ENCODE measurements at places on chromosomes 7 and 10.

GRCh38 chr7:48102530-48102929, 13.5 kb downstream of the UPP1 start:
- no peak for DNase-seq

- no peak for DNase-seq
These were observed 297.9 kb upstream of the FZD1 start for GRCh38 chr7:90966346-90966745.

- no peak for DNase-seq
These were observed 37.0 kb upstream of the FOXL3 start for GRCh38 chr7:252981-253380.

GRCh38 chr10:5620223-5620721, 46.1 kb downstream of the ASB13 start:
- DNase-seq = no peak

DNA sequence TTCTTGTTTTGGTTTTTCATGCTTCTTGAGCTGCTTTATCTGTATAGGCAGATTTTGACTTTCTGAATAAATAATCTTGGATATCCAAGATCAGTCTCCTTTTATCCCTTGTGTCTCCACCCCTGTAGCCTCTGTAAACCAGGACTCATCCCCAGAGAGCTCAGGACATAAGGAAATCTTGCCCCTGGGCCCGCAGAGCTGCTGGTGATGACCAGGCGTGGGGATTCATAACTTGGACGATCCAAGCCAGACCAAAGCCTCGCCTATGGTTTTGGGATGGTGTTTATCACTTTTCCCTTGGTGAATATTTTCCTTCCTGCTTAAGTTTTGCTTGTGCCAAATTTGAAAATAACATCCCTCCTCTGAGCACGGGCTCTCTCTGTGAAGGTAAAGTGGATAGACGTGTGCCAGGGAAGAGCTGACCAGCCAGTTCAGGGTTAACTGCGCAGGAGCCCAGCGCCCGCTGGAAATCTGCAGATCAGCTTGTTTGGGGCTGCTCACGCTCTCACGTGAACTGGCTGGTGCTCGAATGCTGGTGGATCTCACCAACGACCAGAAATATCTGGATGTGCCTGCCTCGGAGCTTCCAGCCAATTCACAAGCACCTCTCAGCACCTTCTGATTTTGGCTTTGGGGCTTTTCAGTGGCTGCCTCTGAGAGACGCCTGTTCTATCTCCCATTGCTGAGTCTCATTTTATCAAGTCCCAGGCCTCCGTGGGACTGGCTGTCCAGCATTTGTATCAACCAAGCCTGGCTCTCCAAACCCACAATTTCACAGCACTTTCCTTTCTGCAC, 132.1 kb upstream of the BTBD16 start:
- no peak for DNase-seq

- no peak for DNase-seq
These were observed 51.9 kb downstream of the GNAT3 start for GRCh38 chr7:80459776-80460510.

- no peak for DNase-seq
These were observed 240.1 kb downstream of the ELMO1 start for GRCh38 chr7:37208528-37208927.

DNA sequence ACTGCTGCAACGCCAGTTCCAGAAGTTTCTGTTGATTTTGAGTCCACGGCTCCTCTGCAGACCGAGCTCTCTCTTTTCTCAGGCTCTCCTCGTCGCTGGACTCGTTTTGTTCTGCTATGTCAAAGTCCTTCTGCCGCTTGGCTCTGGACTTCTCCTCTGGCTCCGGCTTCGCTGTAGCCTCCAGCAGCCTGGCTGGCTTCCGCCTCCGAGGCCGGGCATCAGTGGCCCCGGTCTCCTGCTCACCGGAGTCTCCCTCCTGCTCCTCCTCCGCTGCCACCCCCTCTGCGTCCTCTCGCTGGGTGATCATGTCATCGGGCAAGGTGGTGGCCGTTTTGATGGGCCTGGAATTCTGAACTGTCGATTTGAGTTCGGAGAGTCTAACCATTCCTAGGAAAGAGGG, 225.2 kb downstream of the MLLT10 start:
- DNase-seq = no peak

- DNase-seq = no peak
These were observed 4.8 kb downstream of the CRPPA start for GRCh38 chr7:16416289-16417282.

GRCh38 chr10:95542330-95542729, 18.8 kb downstream of the SORBS1 start:
- DNase-seq = no peak

Measured in brain pericyte (primary cell).